ENCODE measurements at places on chromosomes 1 and 21.
A peak's percentile ranks its signal among the peaks of the same experiment; 100 is the strongest.

DNA sequence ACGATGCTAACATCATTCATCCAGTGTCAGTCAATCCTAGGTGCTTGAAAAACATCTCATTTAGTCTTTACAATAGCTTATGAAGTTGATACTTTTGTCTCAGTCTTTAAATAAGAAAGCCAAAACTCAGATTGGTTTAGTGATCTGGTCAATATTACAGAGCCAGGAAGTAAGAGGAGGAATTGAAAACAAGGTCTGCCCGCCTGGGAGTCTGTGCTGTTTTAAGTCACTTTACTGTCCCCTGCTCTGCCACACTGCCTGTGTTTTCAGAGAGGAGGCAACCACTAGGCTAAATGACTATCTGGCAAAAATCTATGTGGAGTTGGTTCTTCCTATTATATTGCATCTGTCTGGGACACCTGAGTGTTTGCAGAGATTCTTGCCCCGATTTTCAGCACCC lies 62.3 kb downstream of the ST6GALNAC3 start:
- no peak for DNase-seq

DNA sequence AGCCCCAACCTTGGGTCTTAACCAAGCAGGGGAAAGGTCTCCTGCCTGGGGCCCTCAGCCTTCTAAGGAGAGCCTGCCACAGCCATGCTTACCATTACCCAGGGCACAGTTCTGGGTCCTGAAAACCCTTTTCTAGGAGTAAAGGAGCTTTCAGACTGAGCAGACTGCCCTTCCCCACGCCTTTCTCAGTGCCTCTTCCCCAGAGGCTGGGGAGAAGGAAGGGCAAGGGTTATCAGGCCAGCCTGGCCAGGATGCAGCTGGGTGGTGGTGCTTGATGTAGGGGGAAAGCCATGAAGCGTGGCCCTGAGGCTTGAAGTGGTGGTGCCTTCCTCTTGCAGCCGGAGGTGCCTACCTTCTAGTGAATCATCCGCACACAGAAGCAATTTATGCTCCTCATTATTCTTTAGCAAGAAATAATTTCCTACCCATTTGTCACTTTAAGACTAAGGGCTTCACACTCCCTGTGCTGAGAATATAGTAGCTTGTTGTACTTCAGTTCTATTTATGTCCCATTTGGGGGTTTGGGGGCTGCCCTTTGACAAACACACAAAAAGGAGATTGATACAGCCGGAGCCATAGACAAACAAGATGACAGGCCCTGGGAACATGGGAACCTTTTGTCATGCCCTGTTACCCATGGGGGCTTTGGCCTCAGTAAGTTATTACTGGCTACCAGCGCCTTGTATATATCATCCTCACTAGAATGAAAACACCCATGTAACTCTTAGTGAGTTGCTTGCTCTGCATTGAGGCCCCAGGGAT lies 40.7 kb downstream of the MAN1C1 start:
- DNase-seq = no peak

DNA sequence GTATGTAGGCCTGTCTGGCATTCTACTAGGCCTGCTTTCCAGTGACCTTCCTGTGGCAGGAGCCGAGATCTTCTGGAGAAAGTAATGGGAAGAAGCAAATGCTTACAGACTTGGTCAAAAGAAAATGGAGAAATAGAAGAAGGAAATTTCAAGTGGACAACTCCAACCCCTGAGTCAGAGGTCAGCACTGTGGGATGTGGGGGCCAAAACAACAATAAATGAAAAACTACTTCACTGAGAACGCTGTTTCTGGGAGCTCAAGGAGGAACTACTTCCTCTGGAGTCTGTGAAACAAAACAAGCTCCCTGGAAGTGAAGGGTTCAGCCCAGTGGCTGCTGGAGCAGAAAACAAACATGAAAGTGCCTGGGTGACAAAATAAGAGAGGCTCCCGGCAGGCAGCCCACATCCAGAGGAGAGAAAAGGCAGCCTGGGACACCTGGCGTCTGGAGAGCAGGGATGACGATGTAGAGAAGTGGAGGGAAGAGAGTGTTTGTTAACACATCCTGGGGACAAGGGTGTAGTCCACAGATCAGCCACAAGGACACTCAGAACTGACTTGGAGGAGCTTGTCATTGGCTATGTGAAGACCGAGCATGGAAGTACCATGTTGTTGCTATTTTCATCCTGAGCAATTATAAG lies 355.2 kb downstream of the SMYD3 start:
- no peak for DNase-seq

- peak; percentile 57 for DNase-seq
These were observed 868 bp downstream of the C1orf21 start for GRCh38 chr1:184387476-184388318.

GRCh38 chr1:151144474-151145303 lies 1.7 kb downstream of the SEMA6C start:
- DNase-seq = peak; percentile 21

GRCh38 chr1:229842302-229843255 lies 216.5 kb downstream of the URB2 start:
- no peak for DNase-seq

GRCh38 chr21:45947296-45947695 lies 34.3 kb upstream of the COL6A1 start:
- DNase-seq = no peak

DNA sequence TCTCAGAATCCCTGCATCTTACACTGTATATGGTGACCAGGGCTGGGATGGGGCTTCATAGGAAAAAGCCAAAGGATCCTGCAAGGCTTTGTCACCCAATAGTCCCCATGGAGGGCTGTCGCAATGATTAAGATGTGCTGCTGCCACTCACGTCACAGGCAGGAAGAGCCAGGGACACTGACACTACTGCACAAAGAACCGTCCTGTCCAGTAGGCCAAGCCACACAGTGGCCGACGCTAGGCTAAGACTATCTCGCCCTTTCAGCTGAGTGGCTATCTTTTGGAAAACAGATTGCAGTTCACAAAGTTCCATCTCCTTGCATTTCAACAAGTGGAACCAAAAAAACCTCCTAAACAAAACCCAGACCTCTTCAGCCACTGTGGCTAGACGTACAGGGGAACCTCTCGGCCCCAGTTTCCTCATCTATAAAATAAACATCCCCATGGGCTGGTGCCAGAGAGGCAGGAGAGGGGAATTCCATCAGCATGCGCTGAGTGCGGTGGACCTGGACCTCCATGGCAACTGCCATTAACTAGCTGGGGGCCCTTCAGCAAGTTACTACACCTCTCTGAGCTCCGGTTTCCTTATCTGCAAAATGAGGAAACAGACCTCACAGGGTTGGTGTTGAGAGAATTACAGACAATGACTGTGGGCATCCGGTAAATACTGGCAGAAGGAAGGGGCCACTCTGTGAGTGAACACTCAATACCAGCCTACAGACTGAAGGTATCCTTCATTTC lies 8.7 kb downstream of the CAPZB start:
- DNase-seq = peak; percentile 61

DNA sequence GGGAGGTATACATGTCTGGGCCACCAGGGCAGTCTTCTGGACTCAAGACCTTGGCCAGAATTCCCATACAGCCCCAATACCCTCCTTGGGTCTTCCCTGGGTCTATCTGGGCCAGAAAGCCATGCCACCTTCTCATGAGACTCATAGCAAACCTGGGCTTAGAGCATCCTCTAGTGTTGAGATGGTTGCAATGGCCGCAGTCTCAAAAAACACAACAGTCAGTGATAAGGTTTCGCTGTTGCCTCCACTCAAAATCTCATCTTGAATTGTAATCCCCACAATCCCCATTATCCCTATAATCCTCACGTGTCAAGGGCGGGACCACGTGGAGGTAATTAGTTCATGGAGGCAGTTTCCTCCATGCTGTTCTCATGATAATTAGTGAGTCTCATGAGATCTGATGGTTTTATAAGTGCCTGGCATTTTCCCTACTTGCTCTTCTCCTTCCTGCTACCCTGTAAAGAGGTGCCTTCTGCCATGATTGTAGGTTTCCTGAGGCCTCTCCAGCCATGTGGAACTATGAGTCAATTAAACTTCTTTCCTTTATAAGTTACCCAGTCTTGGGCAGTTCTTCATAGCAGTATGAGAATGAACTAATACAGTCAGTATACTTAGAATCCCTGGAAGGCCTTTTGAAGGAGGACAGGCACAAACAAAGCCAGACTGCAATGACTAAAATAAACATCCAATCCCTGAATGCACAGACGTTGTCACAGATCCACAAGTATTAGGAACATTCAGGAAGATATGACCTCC lies 77.0 kb downstream of the CTH start:
- peak; percentile 66 for DNase-seq

DNA sequence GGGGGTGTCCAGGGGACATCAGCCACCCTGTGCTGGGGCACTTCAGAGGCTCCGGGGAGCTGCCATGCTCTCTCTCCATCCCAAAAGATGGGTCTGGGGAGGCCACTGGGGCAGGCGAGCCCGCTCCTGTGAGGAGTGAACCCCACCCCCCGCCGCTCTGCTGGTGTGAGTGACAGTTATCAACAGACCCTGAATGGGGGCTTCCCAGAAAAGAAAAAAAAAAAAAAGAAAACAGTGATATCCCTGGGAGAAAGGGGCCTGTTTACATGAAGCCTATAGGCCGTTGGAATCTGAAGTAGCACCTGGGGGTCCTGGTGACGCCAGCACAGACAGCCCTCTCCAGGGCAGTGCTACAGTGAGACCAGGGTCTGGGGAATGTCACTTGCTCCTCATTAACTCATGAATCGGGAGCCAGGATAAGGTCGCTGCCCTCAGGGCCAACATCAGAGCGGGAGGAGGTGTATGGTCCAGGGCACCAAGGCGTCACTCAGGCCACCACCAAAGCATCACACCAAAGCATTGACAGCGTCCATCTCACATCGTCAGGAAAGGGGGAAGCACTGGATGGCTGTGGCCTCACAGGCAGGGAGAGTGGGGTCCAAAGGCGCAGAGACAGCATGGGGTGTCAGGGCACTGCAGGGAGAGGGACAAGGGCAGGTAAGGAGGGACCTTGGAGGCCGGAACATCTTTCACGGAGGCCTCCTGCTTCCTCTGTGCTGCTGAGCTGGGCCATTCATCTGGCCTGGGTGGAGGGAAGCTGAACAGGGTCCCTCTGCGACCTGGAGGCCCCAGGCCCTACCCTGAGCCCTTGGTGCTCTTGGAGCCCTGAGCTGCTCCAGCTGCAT lies 8.4 kb upstream of the NPHP4 start:
- DNase-seq = no peak

DNA sequence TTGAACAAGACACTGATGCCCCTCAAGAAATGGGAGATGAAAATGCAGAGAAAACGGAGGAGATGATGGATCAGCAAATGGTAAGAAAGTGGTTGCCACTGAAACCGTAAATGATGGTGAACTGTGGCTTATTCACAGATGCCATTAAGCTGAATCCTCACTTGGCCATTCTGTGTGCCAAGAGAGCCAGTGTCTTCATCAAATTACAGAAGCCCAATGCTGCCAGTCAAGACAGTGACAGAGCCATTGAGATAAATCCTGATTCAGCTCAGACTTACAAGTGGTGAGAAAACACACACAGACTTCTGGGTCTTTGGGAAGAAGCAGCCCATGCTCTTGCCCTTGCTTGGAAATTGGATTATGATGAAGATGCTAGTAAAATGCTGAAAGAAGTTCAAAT lies 52.5 kb downstream of the NBPF6 start:
- DNase-seq = no peak

- DNase-seq = no peak
These were observed 23.1 kb downstream of the RHEX start for GRCh38 chr1:206075786-206076755.

GRCh38 chr1:158978730-158979129 lies 31.0 kb upstream of the IFI16 start:
- no peak for DNase-seq

DNA sequence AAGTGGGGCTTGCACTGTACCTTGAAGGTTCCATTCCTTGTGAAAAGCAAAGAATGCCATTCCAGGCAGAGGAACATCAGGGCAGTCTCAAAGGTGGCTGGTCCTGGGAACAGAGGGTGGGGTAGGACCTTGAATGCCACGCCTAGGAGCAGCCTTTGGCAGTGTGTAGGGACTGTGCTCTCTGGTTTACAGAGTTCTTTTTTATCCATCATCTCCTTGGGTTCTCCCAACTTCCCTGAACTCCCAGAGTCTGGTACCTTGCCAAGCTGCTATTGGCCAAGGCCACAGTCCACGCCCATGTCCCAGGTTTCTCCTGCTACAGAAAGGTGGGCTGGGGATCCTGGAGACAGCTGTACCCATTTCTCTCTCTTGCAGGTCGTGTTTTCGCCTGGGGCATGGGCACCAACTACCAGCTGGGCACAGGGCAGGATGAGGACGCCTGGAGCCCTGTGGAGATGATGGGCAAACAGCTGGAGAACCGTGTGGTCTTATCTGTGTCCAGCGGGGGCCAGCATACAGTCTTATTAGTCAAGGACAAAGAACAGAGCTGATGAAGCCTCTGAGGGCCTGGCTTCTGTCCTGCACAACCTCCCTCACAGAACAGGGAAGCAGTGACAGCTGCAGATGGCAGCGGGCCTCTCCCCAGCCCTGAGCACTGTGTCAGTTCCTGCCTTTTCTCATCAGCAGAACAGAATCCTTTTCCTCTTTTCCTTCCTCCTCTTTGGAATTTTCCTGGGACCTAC lies 15.3 kb upstream of the TRNAU1AP start:
- DNase-seq = no peak

- no peak for DNase-seq
These were observed 45.9 kb downstream of the GPR88 start for GRCh38 chr1:100583827-100584226.

DNA sequence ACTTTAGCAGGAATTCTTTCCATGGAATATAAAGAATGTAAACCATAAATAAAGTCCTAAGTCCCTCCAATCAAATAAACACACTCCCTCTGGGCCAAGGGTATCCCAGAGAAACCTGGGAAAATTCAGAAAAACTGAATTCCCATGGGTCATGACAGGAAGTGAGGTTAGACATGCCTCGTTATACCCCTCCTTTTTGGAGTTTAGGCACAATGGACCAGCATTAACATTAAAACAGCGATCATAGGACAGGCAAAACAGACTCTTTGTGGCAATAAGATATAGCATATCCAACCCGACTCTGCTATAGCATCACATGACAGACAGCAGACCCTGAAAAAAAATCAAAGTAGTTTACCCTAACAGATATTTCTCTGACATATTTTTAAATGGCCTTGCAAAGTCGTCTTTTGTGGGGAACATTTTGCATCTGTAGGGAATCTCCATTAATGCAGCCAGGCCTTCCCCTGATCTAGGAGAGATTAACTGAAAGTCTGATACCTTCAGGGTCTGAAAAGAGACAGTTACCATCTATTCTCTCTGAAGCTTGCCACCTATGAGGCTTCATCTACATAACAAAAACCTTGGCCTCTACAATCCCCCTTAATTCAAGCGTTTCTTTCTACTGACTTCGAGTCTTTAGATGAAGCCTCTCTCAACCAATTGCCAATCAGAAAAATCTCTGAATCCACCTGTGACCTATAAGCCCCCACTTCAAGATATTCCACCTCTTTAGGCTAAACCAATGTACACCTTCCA lies 143.0 kb upstream of the KCNK1 start:
- DNase-seq = no peak

DNA sequence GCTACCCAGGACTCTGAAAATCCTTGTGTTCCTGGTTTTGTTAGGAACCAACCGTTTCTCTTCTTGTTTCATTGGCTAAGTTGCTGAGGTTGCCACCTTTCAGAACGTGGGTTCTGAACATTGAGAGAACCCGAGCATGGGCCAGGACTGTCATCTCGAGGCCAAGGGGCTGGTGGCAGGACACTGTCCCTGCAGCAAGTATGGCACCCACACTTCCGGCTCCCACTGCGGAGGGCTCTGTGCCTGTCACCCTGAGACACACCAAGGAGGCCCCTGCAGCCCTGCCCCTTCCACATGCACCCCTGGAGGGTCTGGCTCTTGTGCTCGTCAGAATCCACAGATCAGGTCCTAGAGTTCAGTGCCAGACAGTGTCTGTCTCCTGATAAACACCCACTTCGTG lies 39.1 kb upstream of the LRRC3 start:
- no peak for DNase-seq
